ENCODE measurements at places on chromosomes 7 and 10.

DNA sequence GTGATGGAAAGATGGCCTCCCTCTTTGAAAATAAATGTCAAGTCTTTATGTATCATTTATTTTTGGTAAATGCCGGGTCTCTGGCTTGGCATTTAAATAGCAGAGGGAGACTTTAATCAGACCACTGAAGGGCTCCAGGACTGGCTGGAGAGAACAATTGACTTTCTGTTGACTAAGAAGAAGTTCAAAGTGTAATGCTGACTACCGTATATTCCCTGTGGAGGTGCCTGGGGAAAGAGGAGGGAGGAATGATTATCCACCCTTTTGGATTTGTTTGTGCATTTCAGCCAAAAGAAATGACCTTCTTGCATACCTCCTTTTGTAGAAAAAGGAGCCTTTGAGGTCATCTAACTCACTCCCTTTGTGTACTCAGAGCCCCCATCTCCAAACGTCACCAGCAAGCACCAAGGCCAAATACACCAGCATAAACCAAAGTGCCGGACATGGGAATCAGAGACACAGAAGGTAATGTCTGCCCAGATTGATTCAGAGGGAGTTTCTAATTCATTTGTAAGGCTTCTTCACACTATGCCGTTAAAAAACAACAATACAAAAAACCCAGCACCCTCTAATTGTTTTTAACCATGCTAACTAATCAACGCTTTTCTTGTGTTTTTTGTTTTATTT lies 75.2 kb downstream of the PRLHR start:
- H3K27ac ChIP-seq, result no peak overlapping the region
- H3K4me3 ChIP-seq, result no peak overlapping the region
- no peaks in the 10 kb centered on the region for H3K4me1 ChIP-seq
- peaks cover 5% of the 10 kb centered on the region for H3K27me3 ChIP-seq

DNA sequence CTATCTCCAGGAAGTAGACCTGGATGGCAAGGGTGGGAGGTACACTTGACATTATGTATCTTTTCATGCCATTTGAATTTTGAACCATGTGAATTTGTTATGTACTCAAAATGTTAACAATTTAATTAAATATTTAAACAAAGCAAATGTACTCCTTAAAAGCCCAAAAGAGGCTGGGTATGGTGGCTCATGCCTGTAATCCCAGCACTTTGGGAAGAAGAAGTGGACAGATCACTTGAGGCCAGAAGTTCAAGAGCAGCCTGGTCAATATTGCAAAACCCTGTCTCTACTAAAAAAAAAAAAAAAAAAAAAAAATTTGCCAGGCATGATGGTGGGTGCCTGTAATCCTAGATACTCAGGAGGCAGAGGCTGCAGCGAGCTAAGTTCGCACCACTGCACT lies 136.9 kb upstream of the ASAH2 start:
- no peaks in the 10 kb centered on the region for H3K27me3 ChIP-seq
- DNase-seq, result no peak
- H3K4me3 ChIP-seq, result no peak overlapping the region

DNA sequence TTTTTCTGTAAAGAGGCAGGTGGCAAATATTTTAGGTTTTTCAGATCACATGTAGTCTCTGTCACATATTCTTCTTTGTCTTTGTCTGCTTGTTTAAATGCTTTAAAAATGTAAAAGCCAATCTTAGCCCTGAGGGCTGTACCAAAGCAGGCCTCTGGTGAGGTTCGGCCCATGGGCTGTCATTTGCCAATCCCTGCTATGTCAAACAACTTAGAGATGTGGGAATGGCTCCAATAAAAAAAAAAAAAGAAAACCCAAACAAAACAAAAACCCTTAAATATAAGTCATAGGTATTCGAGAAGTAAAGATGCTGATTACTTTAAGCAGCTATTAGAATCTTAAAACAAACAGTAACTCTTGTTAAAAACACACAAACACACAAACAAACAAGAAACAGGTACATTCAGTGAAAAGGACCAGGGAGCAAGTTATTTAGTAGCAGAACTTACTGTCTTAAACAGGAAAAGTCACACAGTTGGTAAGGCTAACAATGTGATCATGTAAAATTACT lies 61.4 kb upstream of the NAMPT start:
- no peaks in the 10 kb centered on the region for H3K36me3 ChIP-seq
- no peaks in the 10 kb centered on the region for H3K4me1 ChIP-seq
- DNase-seq, result no peak
- H3K4me3 ChIP-seq, result no peak overlapping the region
- H3K27me3 ChIP-seq, result peaks cover 4% of the 10 kb centered on the region
- H3K27ac ChIP-seq, result no peak overlapping the region

GRCh38 chr7:46937826-46938225 lies 644.1 kb downstream of the TNS3 start:
- no peaks in the 10 kb centered on the region for H3K27me3 ChIP-seq
- H3K4me1 ChIP-seq, result no peaks in the 10 kb centered on the region
- H3K4me3 ChIP-seq, result no peak overlapping the region
- no peak for DNase-seq
